Activated naive CD4-positive, alpha-beta T cell treated with anti-CD3 and anti-CD28 coated beads for 36 hours (primary cell): ENCODE measurements at places on chromosomes 2 and 18. TPM values are rescaled to one million over a fixed set of nuclear protein-coding genes. Genes with fewer than 3 reads are reported as not detected.

GRCh38 chr2:35790292-35790691, 565.3 kb upstream of the CRIM1 start:
- no peak overlapping the region for H3K4me3 ChIP-seq
- H3K27me3 ChIP-seq: no peaks in the 10 kb centered on the region
- H3K4me1 ChIP-seq: no peaks in the 10 kb centered on the region
- no peaks in the 10 kb centered on the region for H3K36me3 ChIP-seq

DNA sequence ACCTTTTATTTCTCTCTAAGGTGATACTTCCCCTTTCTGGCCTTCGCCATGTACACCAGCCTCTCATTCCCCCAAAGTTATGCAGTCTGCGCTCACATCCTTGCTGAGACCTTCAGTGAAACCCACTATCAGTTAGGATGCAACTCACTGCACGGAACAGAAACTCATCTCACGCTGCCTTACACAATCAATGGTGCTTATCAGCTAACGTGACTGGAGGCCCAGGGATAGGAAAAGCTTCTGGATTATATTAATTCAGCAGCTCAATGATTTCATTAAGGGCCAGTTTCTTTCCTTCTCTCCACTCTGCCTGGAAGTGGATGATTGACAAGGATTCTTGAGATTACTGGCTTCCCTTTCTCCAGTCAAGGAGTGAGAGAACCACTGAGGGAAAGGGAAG, 44.8 kb downstream of the CDH2 start:
- H3K27ac ChIP-seq: no peak overlapping the region
- no peaks in the 10 kb centered on the region for H3K27me3 ChIP-seq
- no peaks in the 10 kb centered on the region for H3K4me1 ChIP-seq
- DNase-seq: no peak
- no peak overlapping the region for H3K4me3 ChIP-seq

GRCh38 chr2:11901351-11902069, 155.1 kb downstream of the LPIN1 start:
- no peaks in the 10 kb centered on the region for H3K36me3 ChIP-seq
- H3K27me3 ChIP-seq: no peaks in the 10 kb centered on the region
- H3K4me3 ChIP-seq: no peak overlapping the region
- no peaks in the 10 kb centered on the region for H3K4me1 ChIP-seq

GRCh38 chr2:10243926-10244270, 58.8 kb upstream of the HPCAL1 start:
- no peak overlapping the region for H3K27ac ChIP-seq
- no peaks in the 10 kb centered on the region for H3K4me1 ChIP-seq
- no peak for DNase-seq
- no peaks in the 10 kb centered on the region for H3K36me3 ChIP-seq
- no peak overlapping the region for H3K4me3 ChIP-seq
- H3K27me3 ChIP-seq: no peaks in the 10 kb centered on the region

- no peak overlapping the region for H3K27ac ChIP-seq
- H3K36me3 ChIP-seq: no peaks in the 10 kb centered on the region
- no peaks in the 10 kb centered on the region for H3K27me3 ChIP-seq
- no peak overlapping the region for H3K4me3 ChIP-seq
- DNase-seq: no peak
These were observed 119.9 kb downstream of the RBMS1 start for GRCh38 chr2:160373666-160374065.

- H3K27me3 ChIP-seq: no peaks in the 10 kb centered on the region
- no peak overlapping the region for H3K4me3 ChIP-seq
- no peaks in the 10 kb centered on the region for H3K4me1 ChIP-seq
- H3K36me3 ChIP-seq: no peaks in the 10 kb centered on the region
- no peak overlapping the region for H3K27ac ChIP-seq
- no peak for DNase-seq
These were observed 411.7 kb upstream of the MYT1L start for GRCh38 chr2:2742726-2743125.

DNA sequence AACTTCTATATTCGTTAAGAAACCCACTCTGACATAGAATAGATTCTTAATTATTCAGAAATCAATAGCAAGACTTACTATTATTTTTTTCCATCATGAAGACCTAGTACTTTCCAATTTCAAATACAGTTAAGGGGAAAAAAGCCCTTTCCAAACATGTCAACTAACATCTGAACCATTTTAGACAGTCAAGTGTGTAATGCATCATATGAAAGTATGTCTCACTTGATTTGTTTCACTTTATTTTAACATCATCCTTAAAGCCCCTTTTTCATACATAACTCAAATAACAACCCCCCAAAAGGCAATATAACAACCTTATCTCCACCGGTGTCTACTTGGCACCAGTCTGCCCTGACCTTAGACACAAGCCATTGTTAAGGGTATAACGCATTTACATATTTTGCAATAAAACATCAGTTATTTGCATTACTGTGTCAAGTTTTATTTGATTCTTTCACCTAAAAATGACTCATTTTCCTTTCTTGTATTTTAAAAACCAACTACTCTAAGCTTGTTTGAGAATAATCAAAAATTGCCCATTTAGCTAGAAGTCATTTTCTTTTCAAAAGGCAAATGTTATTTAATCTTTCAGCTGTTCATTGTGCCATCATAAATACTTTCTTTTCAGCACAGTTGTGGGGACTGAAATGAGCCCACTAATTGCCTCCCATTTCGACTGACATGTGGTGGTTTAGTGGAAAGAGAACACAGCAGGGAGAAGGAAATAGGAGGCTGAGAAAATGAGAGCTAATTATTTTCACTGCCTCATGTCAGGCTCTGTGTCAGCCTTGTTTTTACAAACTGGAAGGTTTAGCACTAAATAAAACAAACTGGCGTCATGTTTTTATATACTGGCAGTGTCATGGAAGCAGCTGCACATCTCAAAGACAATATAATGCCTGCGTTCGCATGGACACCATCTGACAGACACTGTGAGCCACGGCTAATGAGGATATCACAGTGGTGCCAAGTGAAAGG, 104.7 kb upstream of the CDCA7 start:
- H3K27me3 ChIP-seq: peaks cover 16% of the 10 kb centered on the region
- H3K4me3 ChIP-seq: no peak overlapping the region
- no peaks in the 10 kb centered on the region for H3K36me3 ChIP-seq

GRCh38 chr2:228590681-228591080, 409.2 kb upstream of the SPHKAP start:
- DNase-seq: no peak
- H3K36me3 ChIP-seq: no peaks in the 10 kb centered on the region
- H3K4me1 ChIP-seq: no peaks in the 10 kb centered on the region
- no peak overlapping the region for H3K4me3 ChIP-seq
- no peak overlapping the region for H3K27ac ChIP-seq

DNA sequence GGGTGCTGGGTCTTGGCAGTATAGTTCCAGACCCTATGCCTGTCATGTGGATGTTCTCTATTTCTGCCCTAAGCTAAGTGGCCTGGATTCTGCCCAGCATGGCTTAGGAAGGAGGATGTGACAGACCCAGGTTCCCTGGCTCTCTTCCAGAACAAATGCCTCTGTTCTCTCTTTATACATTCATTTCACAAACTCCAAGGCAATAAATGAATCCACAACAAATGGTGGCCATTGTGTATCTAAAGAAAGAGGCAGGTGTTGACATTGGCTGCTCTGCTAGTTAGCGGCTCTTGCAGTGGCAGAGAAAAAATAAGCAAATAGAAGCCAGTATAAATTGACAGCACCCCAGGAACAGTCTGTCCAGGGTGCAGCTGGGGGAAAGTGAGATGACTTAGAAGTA, 298.6 kb downstream of the SUCLG1 start:
- no peaks in the 10 kb centered on the region for H3K36me3 ChIP-seq
- H3K27me3 ChIP-seq: peaks cover 14% of the 10 kb centered on the region
- H3K4me3 ChIP-seq: no peak overlapping the region
- no peak overlapping the region for H3K27ac ChIP-seq
- H3K4me1 ChIP-seq: no peaks in the 10 kb centered on the region

- peaks cover 36% of the 10 kb centered on the region for H3K36me3 ChIP-seq
- H3K27ac ChIP-seq: peak overlapping the region; percentile 94
- peak overlapping the region; percentile 80 for H3K4me3 ChIP-seq
These were observed 40.1 kb upstream of the AKAIN1 start for GRCh38 chr18:5237083-5237722.

DNA sequence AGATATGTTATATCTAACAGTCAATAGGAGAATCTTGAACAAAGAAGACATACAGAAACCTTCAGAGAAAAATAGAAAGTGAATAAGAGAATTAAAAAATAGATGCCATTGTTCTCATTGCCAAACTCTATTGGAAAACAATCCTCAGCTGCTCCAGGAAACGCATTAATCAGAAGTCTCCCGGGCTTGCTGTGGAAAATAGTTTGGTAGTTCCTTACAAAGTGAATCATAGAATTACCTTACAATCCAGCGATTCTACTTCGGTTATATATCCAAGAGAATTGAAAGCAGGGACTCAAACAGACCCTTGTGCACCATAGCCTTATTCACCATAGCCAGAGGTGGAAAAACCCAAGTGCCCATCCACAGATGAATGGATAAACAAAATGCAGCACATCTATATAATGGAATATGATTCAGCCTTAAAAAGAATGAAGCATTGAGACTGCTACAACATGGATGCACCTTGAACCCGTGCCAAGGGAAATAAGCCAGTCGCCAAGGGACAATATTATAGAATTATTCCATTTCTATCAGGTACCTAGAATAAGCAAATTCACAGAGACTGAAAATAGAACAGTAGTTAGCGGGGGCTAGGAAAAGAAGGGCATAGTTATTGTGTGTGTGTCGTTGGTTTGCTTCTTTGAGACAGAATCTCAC, 21.9 kb upstream of the CHRNA1 start:
- no peaks in the 10 kb centered on the region for H3K36me3 ChIP-seq
- H3K27ac ChIP-seq: no peak overlapping the region
- no peak for DNase-seq
- H3K27me3 ChIP-seq: no peaks in the 10 kb centered on the region
- no peak overlapping the region for H3K4me3 ChIP-seq

DNA sequence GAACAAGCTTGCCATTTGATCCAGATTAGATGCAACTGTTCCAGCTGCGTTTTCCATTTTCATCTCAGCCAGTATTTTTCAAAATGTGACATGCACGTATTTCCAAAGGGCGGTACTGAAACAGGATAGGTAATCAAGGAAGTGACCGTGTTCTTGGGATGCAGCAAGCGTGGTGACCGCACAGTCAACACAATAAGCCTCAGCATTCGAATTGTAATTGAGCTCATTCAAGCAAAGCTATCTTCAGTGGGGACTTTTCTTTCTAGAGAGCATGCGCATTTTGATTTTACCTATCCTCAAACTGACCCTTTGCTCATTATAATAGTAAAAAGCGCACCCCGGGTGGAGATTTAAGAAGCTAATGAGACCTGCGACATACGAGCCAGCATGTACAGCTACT, 3.4 kb upstream of the ALPP start:
- no peaks in the 10 kb centered on the region for H3K36me3 ChIP-seq
- H3K27me3 ChIP-seq: no peaks in the 10 kb centered on the region
- DNase-seq: no peak

GRCh38 chr2:120253021-120253882, 600 bp downstream of the RALB start:
- no peaks in the 10 kb centered on the region for H3K27me3 ChIP-seq
- H3K4me1 ChIP-seq: peaks cover 47% of the 10 kb centered on the region
- peak; percentile 50 for DNase-seq
- H3K27ac ChIP-seq: peak overlapping the region; percentile 31

DNA sequence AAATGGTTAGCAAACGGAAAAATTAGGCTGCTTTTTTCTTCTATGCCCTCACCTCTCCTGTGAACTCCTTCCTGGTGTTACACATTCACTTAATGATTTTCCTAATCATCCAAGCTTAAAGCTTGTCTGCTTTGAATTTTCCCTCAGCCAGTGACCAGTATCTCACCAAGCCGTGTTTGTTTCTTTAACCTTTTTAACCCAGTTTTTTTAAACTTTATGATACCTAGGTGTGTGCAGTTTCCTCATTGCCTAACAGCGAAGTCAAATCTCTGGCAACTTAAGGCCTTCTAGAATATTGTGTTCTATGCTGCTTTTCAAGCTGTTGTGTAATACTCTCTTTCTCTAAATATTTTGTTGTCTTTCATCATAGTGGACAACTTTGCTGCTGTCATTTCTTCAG, 113.0 kb downstream of the PIK3C3 start:
- H3K27me3 ChIP-seq: no peaks in the 10 kb centered on the region
- H3K4me1 ChIP-seq: no peaks in the 10 kb centered on the region
- no peak for DNase-seq
- no peak overlapping the region for H3K27ac ChIP-seq
- H3K36me3 ChIP-seq: peaks cover 43% of the 10 kb centered on the region
- H3K4me3 ChIP-seq: no peak overlapping the region

GRCh38 chr2:233761040-233761769, 1.1 kb downstream of the UGT1A1 start:
- H3K27me3 ChIP-seq: peaks cover 4% of the 10 kb centered on the region
- H3K4me1 ChIP-seq: no peaks in the 10 kb centered on the region
- no peaks in the 10 kb centered on the region for H3K36me3 ChIP-seq
- no peak overlapping the region for H3K27ac ChIP-seq
- no peak overlapping the region for H3K4me3 ChIP-seq

DNA sequence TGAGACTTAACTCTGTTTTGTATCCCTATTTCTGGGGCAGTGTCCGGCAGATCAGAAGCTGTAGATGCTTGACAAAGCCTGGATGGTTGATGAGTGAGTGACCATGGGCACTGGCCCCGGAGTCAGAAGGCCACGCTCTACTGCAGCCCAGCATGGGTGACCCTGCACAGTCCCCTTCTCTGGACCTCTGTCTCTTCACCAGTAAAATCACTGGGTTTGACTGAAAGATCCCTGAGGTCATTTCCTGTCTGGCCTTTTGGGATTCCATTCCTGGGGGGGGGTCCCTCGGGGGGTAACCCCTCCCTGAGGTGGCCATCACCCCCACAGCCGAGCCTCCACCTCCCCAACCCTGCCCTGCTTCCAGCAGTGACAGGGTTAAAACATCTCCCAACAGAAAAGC, 31.7 kb downstream of the MRPL35 start:
- DNase-seq: no peak
- no peaks in the 10 kb centered on the region for H3K27me3 ChIP-seq
- H3K36me3 ChIP-seq: no peaks in the 10 kb centered on the region
- H3K27ac ChIP-seq: no peak overlapping the region
- H3K4me1 ChIP-seq: no peaks in the 10 kb centered on the region

- no peaks in the 10 kb centered on the region for H3K4me1 ChIP-seq
- no peak for DNase-seq
- no peak overlapping the region for H3K27ac ChIP-seq
These were observed 181.8 kb downstream of the GBX2 start for GRCh38 chr2:235986361-235986760.

DNA sequence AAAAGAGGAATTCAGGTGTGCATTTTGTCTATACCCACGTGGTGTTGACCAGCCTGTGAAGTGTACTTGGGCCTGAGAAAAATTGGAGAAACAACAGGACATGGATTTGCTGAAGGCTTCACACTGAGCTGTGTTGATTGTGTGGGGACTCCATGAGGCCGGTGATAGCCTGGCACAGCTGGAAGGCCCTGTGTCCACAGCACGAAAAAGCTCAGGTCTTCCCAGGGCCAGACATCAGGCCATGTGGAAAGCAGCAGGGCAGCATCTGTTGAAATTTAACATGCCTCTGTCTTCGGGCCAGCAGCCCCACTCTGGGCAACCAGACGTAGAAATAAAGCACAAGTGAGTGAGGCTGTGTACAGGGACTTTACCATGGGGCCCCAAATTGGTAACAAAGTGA, 84.1 kb downstream of the HS6ST1 start:
- no peak overlapping the region for H3K4me3 ChIP-seq
- H3K27me3 ChIP-seq: no peaks in the 10 kb centered on the region
- H3K4me1 ChIP-seq: peaks cover 4% of the 10 kb centered on the region
- no peak overlapping the region for H3K27ac ChIP-seq
- H3K36me3 ChIP-seq: no peaks in the 10 kb centered on the region
- no peak for DNase-seq

Gene GRHL1
- total RNA-seq: 0.79 TPM

Gene TMEM247
- not detected for total RNA-seq

Gene ANKRD30BL
- total RNA-seq: not detected

Gene SETBP1
- total RNA-seq: 0.74 TPM

Gene RNF144A
- 49.0 TPM for total RNA-seq

Gene UGT1A5
- total RNA-seq: not detected
